ENCODE measurements at places on chromosomes 6 and 20.

GRCh38 chr6:105331927-105332326 lies 71.0 kb downstream of the PREP start:
- no peak for DNase-seq

- DNase-seq, result no peak
Observed at GRCh38 chr20:12053353-12053752, 135.7 kb downstream of the BTBD3 start.

DNA sequence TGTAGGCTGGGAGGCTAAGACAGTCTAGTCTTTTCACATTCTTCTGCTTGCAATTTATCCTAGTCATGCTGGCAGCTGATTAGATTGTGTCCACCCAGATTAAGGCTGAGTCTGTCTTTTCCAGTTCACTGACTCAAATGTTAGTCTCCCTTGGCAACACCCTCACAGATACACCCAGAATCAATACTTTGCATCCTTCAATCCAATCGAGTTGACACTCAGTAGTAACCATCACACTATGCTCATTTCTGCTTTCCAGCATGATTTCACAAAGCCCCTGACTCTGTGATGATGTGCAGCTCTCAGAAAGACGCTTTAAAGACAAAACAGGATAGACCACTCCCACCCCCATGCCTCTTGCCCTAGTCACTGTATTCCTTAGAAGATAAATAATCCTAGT lies 693.0 kb downstream of the HTR1B start:
- no peak for DNase-seq

GRCh38 chr20:52076164-52076563 lies 115.4 kb downstream of the ZFP64 start:
- no peak for DNase-seq

DNA sequence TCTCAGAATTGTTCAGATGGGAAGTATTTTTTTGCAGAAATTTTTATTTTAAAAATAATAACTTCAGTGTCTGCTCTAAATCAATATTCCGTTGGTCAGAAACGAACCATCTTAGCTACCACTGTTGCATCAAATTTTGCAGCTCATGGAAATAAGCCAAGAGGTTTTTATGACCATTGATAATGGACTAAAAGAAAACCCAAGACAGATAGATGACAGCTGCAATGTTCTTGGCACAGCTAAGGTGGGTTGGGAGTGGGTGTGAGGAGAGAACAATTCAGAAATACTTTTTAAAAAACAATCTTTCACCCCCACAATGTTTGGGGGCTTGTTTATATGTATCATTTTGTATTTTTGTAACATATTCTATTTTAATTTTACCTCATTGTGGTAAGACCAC lies 121.1 kb downstream of the PDE7B start:
- no peak for DNase-seq

- no peak for DNase-seq
Observed at GRCh38 chr6:40661726-40662125, 74.6 kb upstream of the LRFN2 start.

GRCh38 chr20:25685276-25686080 lies 11.2 kb downstream of the ZNF337 start:
- DNase-seq, result no peak

GRCh38 chr6:116351101-116351500 lies 19.6 kb upstream of the DSE start:
- DNase-seq, result no peak

- DNase-seq, result no peak
Observed at GRCh38 chr20:13017883-13018535, 9.2 kb downstream of the SPTLC3 start.

GRCh38 chr6:110662490-110663211 lies 152.6 kb downstream of the CDK19 start:
- DNase-seq, result no peak

GRCh38 chr6:135852746-135853145 lies 1.2 kb downstream of the PDE7B start:
- no peak for DNase-seq

GRCh38 chr6:84583784-84584183 lies 180.6 kb downstream of the TBX18 start:
- no peak for DNase-seq

DNA sequence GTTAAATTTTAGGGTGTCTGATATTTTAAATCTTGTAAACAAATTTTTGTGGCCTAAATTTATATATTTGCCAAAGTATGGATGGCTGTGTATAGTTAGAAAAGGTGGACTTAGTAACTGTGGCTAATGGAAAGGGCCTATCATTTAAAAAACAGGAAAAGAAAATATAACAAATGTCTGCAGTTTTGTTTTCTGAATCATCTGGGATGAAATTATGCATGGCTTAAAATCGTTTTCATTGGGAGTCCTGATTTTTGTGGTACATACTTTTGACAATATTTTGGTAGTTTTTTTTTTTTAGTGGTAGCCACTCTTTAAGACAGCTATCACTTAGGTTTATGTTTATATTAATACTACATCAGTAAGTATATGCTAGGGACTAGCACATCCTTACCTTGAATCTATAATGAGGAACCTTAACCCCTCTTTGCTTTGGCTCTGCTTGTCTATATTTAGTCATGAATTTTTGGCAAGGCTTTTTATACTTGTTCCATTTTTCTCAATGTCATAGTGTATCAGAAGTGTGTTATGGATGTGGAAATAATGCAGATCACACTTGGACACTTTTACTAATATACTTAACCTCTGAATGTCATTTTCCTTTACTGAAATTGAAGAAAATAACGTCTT lies 5.6 kb downstream of the ARID1B start:
- no peak for DNase-seq

GRCh38 chr20:20697325-20697845 lies 15.1 kb downstream of the RALGAPA2 start:
- no peak for DNase-seq

- no peak for DNase-seq
Observed at GRCh38 chr20:18066421-18067333, 9.0 kb upstream of the OVOL2 start.

GRCh38 chr6:27556406-27556805 lies 83.5 kb upstream of the ZNF184 start:
- no peak for DNase-seq

- no peak for DNase-seq
Observed at GRCh38 chr20:6864740-6865139, 97.3 kb downstream of the BMP2 start.

DNA sequence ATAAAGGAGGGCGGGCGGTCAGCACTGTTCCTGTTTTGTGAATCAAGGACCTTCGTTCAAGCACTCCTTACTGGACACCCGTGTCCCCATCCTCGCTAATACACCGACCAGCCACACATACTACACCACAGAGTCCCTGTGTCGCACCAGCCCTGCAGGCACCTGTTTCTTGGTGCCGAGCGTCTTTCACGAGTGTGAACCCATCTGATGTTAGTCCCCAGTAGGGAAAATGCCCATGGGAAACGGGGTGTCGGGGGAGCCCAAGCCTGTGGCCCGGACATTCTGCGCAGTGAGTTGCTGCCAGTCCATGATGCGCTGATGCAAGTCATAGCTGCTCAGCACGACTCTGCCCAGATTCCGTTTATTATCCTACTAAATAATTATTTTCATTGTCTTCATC lies 74.7 kb downstream of the TTLL2 start:
- no peak for DNase-seq

- DNase-seq, result no peak
Observed at GRCh38 chr6:85680388-85680787, 37.7 kb upstream of the SYNCRIP start.

DNA sequence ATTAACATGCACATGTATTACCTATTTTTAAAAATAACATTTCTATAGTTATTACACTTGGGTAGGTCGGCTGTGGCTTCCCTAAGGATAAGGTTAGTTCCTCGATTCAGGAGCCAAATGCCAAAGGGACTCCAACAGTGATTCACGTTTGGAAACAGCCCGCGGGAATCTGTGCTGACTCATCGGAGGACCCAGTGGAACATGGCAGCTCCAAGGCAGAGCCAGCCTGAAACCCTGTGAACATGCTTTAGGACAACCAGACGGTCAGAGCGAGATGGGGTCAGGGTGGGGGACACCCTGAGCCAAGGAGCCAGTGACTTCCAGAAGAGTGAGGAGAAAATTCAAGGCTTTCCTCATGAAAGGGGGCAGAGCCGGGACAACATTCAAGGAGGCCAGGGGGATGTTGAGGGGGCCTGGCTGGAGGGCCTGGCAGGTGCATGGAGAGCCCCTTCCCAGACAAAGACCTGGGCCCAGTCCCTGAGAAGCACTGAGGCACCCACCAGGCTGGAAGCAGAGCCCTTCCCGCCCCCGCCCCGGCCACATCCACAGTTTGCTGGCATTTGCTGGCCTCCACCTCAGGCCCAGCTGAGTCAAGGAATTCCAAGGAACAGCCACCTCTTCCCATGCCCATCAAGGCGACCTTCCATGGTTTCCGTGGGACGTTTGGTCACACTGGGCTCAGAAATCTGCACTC lies 133.2 kb downstream of the SNX5 start:
- no peak for DNase-seq

DNA sequence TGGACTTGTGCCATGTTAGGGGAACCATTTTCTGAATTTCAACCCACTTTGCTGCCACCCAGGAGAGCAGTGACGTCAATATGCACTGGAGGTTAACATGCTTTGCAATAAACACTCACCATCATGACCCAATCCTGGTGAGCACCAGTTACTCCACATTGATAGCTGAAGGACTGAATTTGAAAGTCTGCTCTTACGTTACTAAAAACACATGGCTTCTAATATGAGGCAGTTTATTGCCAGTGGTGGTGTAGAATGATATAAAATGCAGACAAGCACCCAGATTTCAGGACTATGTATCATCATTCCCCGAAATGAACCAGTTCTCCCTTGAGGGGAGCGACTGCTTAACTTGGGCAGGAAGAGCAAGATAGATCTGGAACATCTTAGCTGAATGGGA lies 23.8 kb downstream of the RFPL4B start:
- no peak for DNase-seq

DNA sequence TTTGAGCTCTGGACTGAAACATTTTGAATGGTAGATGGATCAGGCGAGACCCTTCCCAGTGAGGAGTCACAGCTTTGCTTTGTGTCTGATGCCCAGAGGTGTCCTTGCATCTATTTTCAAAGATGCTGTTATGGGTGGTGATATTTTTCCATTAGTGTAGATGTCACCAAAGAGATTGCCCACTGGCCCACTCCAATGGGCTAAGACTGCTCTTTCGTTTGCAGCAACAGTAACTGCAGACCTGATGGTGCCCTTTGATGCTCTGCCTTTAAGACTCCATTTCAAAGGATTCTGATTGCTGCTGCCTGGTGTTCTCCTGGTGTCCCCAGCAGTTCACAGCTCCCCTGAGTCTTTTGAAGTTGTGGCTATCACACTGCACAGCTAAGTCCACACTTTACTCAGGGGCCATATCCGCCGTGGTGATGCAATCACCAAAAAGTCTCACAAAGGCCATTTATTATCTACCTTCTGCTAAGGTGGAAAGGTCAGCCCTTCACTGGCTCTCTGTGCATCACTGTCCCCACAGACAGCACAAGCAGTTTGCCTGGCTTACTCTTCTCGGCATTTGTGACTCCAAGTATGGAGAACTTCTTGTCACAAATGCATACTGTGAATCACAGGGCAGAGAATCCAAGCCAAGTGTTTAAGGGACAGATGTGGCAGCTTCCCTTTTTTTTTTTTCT lies 56.4 kb downstream of the NOX3 start:
- no peak for DNase-seq

GRCh38 chr6:40912158-40912946 lies 126.7 kb downstream of the UNC5CL start:
- DNase-seq, result no peak

GRCh38 chr6:55666606-55667225 lies 87.7 kb upstream of the HMGCLL1 start:
- DNase-seq, result no peak

- no peak for DNase-seq
Observed at GRCh38 chr6:3671382-3671781, 80.1 kb downstream of the PXDC1 start.

DNA sequence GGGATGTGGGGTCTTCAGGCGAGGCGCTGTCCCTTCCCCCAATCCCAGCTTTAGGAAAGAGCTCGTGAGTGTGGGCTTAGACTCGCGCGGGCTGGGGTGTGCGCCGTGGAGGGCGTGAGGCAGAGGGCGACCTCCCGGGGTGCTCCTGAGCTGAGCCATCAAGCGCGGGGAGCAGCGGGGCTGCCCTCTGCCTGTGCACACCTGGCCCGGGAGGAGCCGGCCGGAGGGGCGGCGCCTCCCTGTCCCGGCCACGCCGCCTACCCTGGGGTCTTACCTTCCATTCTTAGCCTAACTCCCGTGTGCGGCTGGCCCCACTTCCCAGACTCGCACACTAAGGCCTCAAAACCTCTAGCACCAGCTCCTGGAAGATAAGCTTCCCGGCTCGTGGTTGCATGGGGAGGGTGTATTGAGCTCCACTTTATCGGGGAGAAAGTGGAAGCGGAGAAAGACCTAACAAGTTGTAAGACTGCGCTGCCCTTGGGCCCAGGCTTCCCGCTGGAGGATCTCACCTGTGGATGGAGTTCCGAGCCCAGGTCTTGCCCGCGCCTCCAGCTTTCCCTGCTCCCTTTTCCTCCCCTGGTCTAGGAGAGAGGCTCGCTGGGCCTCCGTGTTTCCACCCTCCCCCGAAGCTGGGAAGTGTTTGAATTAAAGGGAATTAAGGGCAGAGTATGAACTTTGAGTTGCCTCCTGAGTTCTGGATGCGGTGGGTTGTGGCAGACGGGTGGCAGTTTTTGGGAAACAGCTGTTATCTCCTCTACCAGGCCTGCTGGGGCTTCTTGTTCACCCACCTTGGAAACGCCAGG lies 1.2 kb downstream of the DNMT3B start:
- DNase-seq, result no peak

DNA sequence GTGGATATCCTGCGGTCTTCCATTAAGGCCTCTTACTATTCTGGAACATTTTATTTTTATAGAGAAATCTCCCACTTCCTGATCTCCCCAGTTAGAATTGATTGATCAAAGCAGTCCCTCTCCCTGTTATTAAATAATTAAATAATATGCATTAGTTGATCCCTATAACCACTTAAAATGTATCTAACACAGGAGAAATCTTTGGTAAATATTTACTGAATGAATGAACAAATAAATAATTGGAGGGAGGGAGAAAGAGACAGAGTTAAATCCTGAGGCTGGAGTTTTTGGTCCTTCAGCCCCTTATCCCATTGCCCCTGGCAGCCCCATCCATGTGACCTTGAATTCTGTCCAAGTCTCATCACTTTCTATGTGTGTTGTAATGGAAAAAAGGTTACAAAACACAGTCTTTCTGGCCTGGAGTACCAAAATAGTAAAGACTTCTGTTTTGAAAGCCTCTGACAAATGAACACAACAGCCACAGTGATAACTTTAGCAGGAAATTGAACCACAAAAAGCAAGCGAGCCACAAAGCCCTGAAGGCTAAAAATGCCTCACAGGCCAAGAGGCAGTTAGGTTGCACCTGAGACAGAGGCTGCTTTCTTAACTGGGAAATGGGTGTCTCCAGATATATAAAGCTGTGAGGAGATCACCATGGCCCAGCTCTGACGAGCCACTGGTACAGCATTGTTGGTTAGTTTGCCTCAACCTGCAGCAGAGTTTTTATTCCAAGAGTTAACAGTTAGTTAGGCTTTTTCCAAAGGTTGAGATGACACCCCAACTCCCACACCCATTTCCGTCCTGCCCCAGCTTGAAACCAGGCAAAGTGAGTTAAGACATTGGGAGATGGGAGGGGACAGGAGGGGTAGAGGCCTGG lies 11.3 kb downstream of the NT5E start:
- DNase-seq, result no peak

GRCh38 chr6:158816329-158816728 lies 2.8 kb downstream of the EZR start:
- DNase-seq, result no peak

- no peak for DNase-seq
Observed at GRCh38 chr6:166370489-166370888, 12.3 kb downstream of the MPC1 start.

Measured in stimulated activated CD8-positive, alpha-beta memory T cell treated with anti-CD3 and anti-CD28 coated beads, Interleukin-2, amount 100 ng/mL, for 1 hour (primary cell).